ENCODE measurements at places on chromosomes 7 and 10.
A peak's percentile ranks its signal among the peaks of the same experiment; 100 is the strongest.

- DNase-seq, result no peak
These were observed 1247.3 kb downstream of the NXPH1 start for GRCh38 chr7:9680713-9681112.

GRCh38 chr10:100600218-100600617 is 64.5 kb downstream of the HIF1AN start:
- DNase-seq, result peak; percentile 5

- no peak for DNase-seq
These were observed 20.5 kb downstream of the DIP2C start for GRCh38 chr10:668786-669485.

- DNase-seq, result no peak
These were observed 147.9 kb downstream of the AVL9 start for GRCh38 chr7:32643194-32643593.

GRCh38 chr7:90236721-90237289 is 8.2 kb upstream of the CFAP69 start:
- no peak for DNase-seq

GRCh38 chr10:95295031-95295755 is 4.4 kb upstream of the PDLIM1 start:
- DNase-seq, result peak; percentile 80

GRCh38 chr10:63977329-63977923 is 456.2 kb downstream of the REEP3 start:
- DNase-seq, result peak; percentile 69

DNA sequence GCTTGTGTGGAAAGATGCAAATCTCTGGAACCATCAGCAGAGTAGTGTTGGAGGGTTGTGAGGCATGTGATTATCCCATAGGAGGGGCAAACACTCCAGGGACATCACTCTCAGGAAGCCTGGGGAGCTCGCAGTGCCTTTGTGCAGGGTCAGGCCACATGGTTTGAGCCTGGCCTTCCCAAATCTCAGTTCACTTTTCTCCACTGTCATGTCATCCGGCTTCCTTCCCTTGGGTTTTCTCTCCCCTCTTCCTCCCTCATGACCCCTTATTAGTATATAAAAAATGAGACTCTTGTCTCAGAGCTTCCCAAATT is 20.4 kb downstream of the TSPAN14 start:
- no peak for DNase-seq

DNA sequence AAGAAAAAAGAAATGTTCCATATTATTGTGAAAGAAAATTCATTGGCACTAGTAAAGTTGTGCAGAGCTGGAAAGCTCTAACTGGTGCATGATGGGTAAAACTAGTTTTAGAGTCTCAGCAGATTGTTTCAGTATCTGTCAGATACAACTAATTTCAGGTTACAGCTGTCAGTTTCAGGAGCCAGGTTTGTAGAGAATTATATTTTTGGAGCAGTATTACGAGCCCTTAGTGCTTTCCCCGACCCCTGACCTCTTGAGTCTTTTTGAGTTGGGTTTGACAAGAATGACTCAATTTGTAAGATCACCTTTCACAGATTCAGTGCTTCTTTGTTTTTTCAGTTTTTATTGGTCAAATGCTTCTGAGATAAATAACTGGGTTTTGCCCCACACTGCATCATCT is 366.4 kb upstream of the PLXDC2 start:
- DNase-seq, result no peak

All from MV-4-11 (cell line).